Stimulated activated CD8-positive, alpha-beta memory T cell treated with anti-CD3 and anti-CD28 coated beads, Interleukin-7, amount 100 ng/mL, for 1 hour (primary cell): ENCODE measurements at places on chromosomes 11 and 22.

- no peak for DNase-seq
Observed at GRCh38 chr11:10072841-10073240, 221.2 kb downstream of the SBF2 start.

GRCh38 chr11:58575377-58576020 is at the start of gene LPXN:
Gene LPXN (minus strand): TSS chr11:58575856. CDS start chr11:58575772, 84 bp downstream.
- peak; percentile 12 for DNase-seq

DNA sequence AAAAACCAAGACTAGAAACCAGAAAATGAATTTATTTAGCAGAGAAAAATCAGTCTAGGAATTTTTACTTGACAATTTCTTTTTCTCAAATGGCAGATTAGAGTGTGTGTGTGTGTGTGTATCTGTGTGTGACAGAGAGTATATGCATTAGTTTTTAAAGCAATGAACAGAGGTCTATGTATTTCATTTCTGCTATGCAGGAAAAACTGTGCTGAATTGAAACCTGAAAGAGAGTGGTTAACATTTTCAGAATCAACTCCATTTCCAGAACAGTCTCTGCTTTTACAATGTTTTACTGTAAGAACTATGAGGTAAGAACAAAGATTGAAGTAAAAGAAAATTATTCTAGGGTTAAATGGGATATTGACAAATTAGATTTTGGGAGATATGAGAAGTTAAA is 114.8 kb downstream of the GRM5 start:
- no peak for DNase-seq

DNA sequence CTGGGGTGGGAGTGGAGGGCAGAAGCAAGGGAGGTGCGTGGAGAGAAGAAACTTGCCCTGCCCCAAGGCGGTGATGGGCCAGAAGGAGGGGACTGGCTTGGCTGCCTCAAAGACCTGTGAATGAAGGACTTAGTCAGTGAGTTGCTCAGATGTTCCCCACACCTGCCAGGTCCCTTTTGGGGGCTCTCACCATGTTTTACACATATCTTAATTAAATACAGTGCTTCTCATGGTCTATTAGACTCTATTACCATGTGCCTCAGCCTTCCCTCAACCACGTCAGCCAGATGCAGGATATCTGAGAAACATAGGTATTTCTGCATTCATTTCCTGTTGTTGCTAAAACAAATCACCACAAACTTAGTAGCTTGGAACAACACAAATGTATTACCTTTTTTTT is 429.5 kb downstream of the BUD13 start:
- DNase-seq = no peak

GRCh38 chr11:120310870-120311269 is 14.2 kb upstream of the TLCD5 start:
- no peak for DNase-seq

GRCh38 chr11:9092853-9093778 is 1.7 kb upstream of the SCUBE2 start:
- no peak for DNase-seq

DNA sequence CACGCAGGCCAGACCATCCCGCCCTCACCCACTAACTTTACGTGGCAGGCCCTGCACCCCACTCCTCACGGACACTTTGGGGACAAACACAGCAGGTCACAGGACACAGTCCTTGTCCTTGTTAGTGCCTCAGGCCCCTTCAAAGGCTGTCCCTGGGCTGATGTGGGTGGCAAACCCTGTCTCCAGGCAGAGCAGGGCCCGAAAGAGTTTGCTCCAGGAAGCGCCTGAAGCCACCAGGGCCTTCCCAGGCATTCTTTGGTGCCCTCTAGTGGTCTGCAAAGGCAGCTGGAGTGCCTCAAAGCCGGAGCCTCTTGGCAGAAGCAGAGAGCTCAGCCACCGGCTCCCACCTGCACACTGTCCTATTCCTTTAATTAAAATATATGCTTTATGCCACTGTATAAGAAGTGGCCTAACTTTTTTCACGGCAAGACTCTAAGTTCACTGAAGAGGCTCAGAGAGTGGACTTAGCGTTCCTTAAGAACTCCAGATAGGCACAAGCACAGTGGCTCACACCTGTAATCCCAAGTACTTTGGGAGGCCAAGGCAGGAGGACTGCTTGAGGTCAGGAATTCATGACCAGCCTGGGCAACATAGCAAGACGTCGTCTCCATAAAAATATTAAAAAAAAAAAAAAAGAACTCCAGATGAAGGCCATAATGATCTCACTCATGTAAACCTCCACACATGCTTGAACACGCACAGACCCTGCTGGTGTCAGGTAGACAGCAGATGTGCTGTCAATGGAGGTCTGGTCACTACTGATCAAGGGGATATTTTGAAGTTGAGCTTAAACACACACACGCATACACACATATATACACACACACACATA is 11.1 kb downstream of the TXN2 start:
- DNase-seq = peak; percentile 65

GRCh38 chr11:236774-237767 is at the start of gene PSMD13:
Gene PSMD13 (plus strand): TSS chr11:236976. CDS start chr11:237050, 74 bp downstream.
- peak; percentile 76 for DNase-seq

DNA sequence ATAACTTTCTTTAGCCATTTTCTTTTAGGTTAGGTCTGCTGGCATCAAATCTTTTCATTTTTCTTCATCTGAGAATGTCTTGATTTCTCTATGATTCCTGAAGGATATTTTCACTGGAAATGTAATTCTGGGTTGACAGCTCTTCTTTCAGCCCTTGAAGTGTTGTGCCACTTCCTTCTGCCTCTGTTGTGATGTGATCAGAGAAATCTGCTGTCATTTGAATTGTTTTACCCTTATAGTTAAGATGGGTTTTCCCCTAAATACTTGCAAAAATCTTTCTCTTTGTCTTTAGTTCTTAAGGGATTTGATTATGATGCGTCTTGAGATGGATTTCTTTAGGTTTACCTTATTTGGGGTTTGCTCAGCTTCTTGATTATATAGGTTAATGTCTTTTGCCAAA is 23.0 kb downstream of the USP47 start:
- no peak for DNase-seq

DNA sequence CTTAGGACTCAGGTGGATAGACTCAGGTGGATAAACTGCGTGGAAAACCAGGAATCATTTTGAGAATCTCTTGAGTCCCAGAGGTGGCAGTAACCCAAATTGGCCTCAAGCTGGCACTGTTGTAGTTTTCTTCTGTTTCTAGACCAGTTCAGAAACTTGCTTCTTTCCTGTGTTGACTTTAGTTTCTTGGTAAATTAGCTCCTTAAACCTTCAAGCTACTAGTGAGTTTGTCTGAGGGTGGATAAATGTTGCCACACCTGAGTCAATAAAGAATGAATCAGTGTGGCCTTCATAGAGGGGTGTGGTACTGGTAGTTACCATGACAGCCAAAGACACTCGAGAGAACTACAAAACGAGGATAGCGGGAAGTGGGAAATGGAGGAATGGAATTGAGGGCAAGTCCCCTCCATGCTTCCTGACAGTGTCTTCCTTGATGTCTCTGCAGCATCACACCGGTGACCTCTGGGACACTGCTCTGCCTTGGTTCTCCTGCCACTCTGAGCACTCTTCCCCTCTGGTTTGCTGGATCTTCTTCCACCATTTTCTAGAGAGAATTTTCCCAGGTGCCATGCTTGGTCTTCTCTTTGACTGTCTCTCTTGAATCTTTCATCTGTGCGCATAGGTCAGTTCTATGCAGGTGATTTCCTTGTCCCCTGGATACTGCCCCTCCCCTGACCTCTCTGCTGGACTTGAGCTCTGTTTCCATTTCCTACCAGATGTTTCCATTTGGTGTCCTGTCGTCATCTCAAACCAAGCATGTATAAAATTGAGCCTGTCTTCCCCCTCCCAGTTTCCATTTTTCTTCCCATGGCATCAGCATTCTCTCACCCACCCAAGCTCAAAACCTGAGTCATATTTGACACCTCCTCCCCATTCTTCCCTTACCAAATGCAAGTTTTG is 7.2 kb downstream of the POLD4 start:
- DNase-seq = no peak

DNA sequence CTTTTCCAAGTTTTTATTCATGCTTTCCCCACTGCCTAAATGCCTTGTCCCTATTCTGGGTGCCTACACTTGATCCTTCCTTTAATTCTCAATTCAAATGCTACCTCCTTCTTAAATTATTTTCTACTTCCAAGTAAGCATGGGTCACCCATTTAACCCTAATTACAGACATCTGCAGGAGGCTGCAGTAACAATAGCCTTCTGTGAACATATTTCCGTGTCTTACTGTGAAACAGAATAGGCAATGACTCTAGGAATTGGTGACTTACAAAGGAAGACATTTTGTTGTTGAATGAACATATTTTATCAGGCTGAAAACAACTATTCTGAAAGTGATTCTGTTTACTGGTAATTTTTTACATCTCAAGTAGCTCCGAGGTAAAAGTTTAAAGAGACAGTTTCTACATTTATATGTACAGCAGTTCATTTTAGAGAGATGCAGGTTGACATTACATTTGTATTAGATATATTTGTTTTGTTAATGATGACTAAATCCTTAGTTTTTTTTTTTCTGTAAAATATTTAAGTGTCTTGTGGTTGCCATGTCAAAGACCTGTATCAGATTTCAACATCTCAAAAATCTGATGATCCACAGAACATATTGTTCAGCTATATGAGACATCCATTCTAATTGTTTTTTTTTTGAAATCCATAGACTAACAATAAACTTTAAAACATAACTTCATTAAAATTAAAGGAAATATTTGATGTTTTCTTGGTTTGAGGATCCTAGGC is 316.8 kb downstream of the CASP12 start:
- no peak for DNase-seq

GRCh38 chr11:93740031-93740729 is 1.1 kb downstream of the TAF1D start:
- DNase-seq = no peak

DNA sequence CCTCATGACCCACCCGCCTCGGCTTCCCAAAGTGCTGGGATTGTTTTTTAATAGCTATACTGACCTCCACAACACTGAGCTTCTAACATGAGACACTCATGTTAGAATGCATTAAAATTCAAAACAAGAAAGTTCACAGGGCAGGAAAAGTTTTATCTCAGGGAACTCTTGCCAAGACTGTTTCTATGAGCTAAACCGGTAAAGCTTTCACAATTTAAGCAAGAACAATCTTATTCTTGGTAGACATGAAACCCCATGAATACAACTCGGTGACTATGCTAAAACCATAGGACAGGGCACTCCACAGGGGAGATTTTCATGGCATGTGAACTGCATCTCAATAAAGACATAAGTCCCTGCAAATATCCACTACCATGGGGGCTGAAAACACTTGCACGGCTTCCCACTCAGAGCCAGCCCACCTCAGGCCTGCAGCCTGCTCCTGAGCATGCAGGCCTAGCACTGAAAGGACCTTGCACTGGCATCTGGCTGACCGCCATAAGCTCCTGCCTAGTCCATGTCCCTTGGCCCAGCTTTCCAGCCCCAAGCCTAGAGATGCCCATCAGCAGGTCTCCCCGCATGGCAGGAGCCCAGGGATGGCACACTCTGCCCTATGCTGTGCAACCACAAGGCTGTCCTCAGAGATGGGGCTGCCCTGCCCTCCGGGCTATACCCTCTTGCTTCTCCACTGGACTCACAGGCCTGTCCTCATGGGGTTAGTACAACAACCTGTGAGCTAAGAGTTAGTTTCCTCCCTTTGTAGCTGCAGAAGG is 58.4 kb downstream of the DGCR2 start:
- DNase-seq = no peak

GRCh38 chr22:41933411-41934177 is 7.0 kb upstream of the TNFRSF13C start:
- DNase-seq = no peak

- DNase-seq = no peak
Observed at GRCh38 chr11:71144010-71144409, 108.4 kb downstream of the SHANK2 start.

DNA sequence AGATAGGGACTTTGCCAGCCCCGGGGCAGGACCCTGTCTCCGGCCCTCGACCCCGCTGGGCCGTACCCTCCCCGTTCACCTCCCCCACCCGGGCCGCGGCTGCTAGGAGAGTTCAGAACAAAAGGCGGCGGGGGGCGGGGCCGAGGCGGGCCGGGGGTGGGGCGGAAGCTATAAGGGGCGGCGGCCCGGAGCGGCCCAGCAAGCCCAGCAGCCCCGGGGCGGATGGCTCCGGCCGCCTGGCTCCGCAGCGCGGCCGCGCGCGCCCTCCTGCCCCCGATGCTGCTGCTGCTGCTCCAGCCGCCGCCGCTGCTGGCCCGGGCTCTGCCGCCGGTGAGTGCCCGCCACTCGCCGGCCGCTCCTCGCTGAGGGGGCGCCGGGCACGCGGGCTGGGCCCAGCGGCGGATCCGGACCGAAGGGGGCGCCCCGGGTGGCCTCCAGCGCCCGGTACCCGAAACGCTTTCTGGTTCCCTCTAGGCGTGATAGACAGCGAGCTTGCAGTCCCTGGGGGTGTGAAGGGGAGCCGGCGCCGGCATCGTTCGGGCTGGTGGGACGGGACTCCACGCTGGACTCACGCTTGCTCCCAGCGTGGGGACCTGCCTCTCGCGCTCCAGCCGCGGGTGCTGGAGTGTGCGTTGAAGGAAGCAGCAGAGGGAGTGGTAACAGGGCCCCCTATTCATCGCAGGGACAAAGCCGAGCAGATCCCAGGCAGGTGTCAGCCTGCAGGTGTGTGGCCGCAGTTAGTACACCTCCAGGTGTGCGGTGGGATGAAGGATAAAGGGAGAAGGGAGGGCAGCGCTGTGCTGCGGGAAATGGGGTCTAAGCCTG is at the start of gene MMP11:
Gene MMP11 (plus strand): TSS at position 201 of the 825 bp plus-strand sequence. CDS start 22 bp downstream, at position 223.
- no peak for DNase-seq

DNA sequence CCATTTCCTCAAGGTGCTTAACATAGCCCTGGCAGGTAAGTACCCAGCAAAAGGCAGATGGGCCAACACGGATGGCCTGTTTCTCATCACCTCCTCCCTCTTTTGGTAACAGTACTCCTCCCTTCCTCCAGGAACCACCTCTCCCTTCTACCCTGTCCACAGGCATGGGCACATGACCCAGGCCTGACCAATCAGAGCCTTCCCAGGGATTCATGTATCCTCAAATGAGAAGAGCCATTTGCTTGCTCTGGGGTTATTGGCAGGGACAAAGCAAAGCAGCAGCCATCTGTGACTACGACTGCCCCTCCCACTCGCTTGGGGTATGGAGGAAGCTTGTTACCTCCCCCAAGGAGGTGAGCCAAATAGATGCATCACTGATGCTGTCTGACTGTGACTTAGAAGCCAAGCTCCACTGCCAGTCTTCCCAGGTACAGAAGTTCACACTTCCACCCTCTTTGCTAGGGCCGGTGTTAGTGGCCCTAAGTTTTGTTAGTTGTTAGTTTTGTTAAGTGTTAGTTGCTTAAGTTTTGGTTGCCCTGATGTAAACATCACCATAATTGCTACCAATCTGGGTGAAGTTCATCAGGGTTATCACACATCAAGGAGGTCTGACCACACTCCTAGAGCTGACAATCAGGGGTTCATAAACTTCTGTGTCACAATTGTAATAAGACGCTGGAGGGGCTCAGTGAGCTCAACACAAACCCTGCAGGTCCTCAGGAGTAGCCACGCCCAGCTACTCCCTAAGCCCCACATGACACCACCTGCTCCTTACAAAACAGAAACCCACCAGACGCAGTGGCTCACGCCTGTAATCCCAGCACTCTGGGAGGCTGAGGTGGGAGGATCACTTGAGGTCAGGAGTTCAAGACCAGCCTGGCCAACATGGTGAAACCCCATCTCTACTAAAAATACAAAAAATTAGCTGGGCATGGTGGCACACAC is 57.3 kb downstream of the ARFGAP3 start:
- no peak for DNase-seq
